T-helper 17 cell (primary cell): ENCODE measurements at places on chromosomes 1 and 21. TPM values are rescaled to one million over a fixed set of nuclear protein-coding genes. Genes with fewer than 3 reads are reported as not detected.

TRABD2B gene
- total RNA-seq = not detected

DNA sequence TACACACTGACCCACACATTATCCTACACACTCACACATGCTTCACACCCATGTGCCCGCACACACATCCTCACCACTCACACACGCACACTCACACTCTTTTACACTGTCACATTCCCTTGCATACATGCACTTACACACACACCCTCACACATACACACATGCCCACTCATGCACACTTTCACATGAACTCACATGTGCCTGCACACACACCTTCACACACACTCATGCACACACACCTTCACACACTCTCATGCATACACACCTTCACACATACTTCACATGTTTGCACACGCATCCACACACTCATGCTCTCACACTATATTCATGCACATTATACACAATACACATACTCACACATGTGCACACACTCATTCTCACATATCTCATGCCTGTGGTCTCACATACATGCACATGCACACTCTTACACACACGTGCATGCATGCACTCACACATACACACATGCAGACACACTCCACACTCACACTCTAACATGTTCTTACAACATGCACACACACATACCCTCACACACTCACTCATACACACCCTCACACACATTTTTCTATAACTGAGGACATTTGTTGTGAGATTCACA is 42.3 kb downstream of the RXRG start:
- H3K36me3 ChIP-seq = peaks cover 4% of the 10 kb centered on the region
- no peak overlapping the region for H3K27ac ChIP-seq
- DNase-seq = no peak
- H3K27me3 ChIP-seq = peaks cover 58% of the 10 kb centered on the region
- H3K4me1 ChIP-seq = peaks cover 18% of the 10 kb centered on the region

DNA sequence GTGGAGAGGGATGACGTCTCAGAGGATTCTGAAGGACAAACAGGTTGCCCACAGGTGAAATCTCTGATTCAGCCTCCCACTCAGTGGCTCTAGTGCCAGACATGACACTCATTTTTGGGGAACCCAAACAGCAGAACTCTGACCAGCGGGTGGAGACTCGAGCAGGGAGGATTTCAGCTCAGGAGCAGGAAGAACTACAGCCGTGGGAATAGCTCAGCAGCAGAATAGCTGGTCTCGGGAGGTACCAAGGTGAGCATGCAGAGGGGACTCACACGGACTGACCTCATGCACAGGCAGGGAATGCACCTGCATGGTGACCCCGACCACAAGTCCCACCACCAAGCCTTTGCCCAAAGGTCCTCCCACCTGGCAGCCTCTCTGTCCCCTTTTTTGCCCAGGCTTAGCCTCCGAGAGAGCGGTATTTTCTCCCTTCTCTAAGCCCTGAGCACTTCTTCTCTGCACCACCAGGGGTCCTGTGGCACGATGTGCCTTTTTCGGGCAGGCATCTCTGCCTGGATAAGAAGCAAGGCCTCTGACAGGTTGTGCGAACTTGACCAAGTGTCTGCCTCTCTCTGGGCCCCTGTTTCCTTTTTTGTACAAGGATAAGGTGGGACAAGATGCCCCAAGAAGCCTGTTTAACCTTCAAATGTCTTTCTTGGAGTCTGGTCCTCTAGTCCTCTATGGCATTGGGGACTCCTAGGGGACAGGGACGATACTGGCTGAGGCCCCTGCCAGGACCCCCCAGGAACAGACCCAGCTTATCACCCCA is 8.8 kb upstream of the FGR start:
- H3K4me1 ChIP-seq = peaks cover 20% of the 10 kb centered on the region
- H3K27ac ChIP-seq = peak overlapping the region; percentile 16
- peak; percentile 49 for DNase-seq
- H3K27me3 ChIP-seq = no peaks in the 10 kb centered on the region

DNA sequence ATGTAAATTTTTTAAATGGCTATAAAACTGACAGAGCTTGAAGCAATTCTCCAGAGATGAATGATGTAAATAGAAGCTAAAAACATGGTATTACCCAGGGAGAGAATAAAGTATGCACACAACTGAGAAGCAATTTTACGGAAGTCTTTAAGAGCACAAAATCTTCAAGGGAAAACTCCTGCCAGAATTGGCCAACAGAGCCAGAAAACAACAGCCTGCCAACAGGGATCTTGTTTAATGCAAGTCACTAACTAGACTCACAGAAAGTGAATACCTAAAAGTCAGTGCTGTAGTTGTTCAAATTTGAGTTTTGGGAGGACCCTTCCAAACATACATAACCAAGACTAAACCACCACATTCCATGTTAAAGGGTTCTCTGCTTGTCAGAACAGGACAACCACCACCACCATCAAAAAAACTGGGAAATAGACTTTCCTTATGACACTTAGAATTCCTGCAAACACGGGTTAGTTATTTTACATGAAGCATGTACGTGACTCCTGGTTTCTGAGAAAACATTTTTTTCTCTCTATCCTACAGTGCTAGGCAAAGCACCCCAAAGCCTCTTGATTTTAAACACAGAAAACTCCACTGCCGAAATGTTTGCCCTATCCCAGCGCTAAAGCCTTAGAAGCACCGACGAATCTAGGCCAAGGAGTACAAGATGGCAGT is 1.6 kb downstream of the EPS15 start:
- no peaks in the 10 kb centered on the region for H3K27me3 ChIP-seq
- peaks cover 43% of the 10 kb centered on the region for H3K4me1 ChIP-seq
- peak overlapping the region; percentile 98 for H3K27ac ChIP-seq
- peak overlapping the region; percentile 96 for H3K4me3 ChIP-seq
- H3K36me3 ChIP-seq = peaks cover 6% of the 10 kb centered on the region
- DNase-seq = no peak

GRCh38 chr1:37073854-37074379 is 39.6 kb upstream of the GRIK3 start:
- no peak overlapping the region for H3K27ac ChIP-seq
- peaks cover 59% of the 10 kb centered on the region for H3K27me3 ChIP-seq
- no peaks in the 10 kb centered on the region for H3K4me1 ChIP-seq
- no peak for DNase-seq

FCRL2 gene
- 3.9 TPM for total RNA-seq

TMEM200B gene
- not detected for total RNA-seq

GRCh38 chr1:223711747-223712193 is 569 bp upstream of the CAPN2 start:
- peak overlapping the region; percentile 73 for H3K4me3 ChIP-seq
- peaks cover 57% of the 10 kb centered on the region for H3K4me1 ChIP-seq
- no peak for DNase-seq
- peaks cover 13% of the 10 kb centered on the region for H3K36me3 ChIP-seq

DNA sequence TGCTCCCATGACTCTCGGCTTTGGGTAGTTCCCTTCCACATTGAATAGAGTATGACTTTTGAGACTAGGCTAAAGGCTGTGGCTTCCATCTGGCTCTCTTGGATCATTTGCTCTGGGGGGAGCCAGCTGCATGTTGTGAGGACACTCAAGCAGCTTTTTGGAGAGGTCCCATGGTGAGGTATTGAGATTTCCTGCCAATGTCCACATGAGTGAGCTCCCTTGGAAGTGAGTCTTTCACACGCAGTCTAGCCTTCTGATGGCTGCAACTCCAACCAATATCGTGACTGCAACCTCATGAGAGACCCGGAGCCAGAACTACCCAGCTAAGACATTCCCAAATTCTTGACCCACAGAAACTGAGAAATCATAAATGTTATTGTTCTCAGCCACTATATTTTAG is 127.7 kb upstream of the KAZN start:
- H3K36me3 ChIP-seq = no peaks in the 10 kb centered on the region
- no peaks in the 10 kb centered on the region for H3K27me3 ChIP-seq
- no peak overlapping the region for H3K4me3 ChIP-seq

- H3K27ac ChIP-seq = peak within 1 kb of the TSS; percentile 12
- H3K36me3 ChIP-seq = peaks cover 3% of the 10 kb centered on the region
- H3K4me3 ChIP-seq = peak within 1 kb of the TSS; percentile 93
- H3K4me1 ChIP-seq = peaks cover 12% of the 10 kb centered on the region
- no peak for DNase-seq
Measured at GRCh38 chr1:196608390-196609369, at the start of gene KCNT2. KCNT2 (minus strand) TSS chr1:196608440; CDS start chr1:196608309, 131 bp downstream.

UBXN10 gene
- 1.0 TPM for total RNA-seq

- H3K27me3 ChIP-seq = no peaks in the 10 kb centered on the region
- H3K4me3 ChIP-seq = no peak overlapping the region
- H3K36me3 ChIP-seq = no peaks in the 10 kb centered on the region
- no peak for DNase-seq
- H3K4me1 ChIP-seq = no peaks in the 10 kb centered on the region
Measured at GRCh38 chr21:21046063-21046462, 47.9 kb downstream of the NCAM2 start.

HFM1 gene
- total RNA-seq = not detected

- no peak overlapping the region for H3K4me3 ChIP-seq
- peak overlapping the region; percentile 97 for H3K27ac ChIP-seq
- peaks cover 58% of the 10 kb centered on the region for H3K4me1 ChIP-seq
- no peaks in the 10 kb centered on the region for H3K27me3 ChIP-seq
Measured at GRCh38 chr1:161162806-161163205, 3.4 kb upstream of the PPOX start.

DNA sequence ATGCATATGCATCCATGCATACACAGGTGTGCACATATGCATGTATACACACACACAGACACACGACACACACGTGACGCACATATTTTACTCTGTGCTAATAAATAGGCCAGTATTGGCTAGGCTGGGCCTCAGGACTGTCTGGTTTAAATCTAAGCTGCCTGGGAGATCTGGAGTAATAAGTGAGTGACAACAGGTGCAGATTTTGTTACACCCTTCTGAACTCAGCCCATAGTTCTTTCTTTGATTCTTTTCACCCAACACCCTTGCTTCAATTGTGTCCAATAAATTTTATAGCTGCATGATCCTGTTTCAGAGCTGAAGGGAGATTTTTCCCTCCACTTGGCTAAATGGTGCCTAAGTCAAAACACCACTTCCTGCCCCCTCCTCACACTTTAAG is 132.8 kb downstream of the FGGY start:
- H3K36me3 ChIP-seq = no peaks in the 10 kb centered on the region
- H3K4me3 ChIP-seq = no peak overlapping the region
- no peak overlapping the region for H3K27ac ChIP-seq
- H3K4me1 ChIP-seq = no peaks in the 10 kb centered on the region
- H3K27me3 ChIP-seq = no peaks in the 10 kb centered on the region

- H3K4me1 ChIP-seq = peaks cover 26% of the 10 kb centered on the region
- no peaks in the 10 kb centered on the region for H3K27me3 ChIP-seq
- no peaks in the 10 kb centered on the region for H3K36me3 ChIP-seq
- no peak for DNase-seq
Measured at GRCh38 chr1:155250246-155250632, 5.0 kb downstream of the ENTREP3 start.

DNA sequence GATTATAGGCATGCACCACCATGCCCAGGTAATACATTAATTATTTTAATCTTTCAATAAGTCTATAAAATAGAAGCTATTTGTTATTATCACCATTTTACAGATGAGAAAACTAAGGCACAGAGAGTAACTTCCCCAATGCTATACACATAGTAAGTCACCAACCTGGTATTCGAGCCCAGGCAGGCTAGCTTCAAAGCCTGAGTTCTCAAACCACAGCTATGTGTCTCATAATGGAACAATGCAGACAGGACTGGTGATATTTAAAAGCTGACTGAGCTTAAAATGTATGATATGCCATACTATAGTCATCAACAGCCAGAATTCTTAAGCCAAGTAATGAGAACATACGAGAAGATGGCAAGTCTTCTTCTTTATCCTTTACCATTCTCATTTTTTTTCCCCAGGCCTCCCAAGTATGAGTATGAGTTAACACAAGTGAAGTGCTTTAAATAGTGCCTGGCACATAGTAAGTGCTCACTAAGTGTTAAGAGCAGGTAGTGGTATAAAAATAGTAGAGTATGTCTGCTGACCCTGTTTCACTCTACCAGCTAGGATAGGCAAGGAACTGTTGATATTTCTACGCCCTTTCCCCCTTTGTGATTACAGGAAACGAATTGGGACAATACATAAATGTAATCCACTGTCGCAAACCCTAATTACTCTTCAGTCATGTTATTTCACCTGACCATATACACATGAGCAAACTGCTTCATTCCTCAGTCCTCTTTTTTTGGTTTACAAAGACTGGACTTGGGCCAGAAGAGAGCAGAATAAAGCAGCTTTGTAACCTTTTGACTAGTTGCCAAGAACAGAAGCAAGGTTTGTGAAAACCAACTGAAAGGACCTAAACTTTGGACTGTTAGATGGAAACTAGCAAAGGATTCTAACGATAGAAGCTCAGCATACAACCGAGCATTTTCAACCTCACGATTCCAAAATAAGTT is 9.5 kb downstream of the EYA3 start:
- no peak overlapping the region for H3K4me3 ChIP-seq
- no peak overlapping the region for H3K27ac ChIP-seq
- H3K36me3 ChIP-seq = no peaks in the 10 kb centered on the region
- H3K27me3 ChIP-seq = no peaks in the 10 kb centered on the region

GRCh38 chr1:33258788-33259274 is 2.5 kb downstream of the ZNF362 start:
- peak overlapping the region; percentile 98 for H3K4me3 ChIP-seq
- DNase-seq = no peak
- H3K36me3 ChIP-seq = peaks cover 3% of the 10 kb centered on the region
- peaks cover 28% of the 10 kb centered on the region for H3K4me1 ChIP-seq
- H3K27me3 ChIP-seq = no peaks in the 10 kb centered on the region
- no peak overlapping the region for H3K27ac ChIP-seq

DNA sequence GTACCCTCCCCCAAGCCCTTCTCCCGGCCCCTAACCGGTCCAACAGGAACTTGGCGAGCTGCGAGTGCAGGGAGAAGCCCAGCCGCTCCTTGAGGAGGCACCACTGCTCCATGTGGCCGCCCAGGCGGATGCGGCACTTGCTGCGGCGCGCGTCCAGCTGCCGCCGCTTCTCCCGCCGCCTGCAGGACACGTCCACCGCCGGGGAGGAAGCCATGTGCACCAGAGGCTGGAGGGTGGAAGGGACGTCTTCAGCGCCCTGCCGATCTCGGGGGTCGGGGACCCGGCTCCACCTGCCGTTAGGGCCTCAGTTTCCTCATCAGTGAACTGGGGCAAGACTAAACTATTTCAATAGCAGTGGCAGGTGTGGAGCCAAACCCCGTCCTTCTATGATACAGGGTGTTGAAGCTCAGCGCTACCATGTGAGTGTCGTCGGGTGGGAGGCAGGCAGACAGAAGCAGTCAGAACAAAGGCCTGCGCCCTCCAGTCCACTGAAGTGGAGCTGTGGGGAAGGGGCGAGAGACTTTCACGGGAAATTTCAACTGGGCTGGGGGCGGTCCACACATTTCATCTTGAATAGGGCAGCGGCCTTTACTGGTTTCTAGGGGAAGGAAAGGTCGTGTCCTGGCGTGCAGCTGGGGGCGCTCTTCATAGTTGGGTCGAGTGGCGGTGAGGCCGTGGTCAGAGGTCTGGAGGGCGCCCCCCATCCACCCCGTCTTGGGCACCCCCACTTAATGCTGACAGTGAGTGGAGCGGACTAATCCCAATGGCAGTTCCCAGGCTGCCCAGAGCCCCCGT is 592 bp downstream of the ZNF692 start:
- H3K36me3 ChIP-seq = peaks cover 3% of the 10 kb centered on the region
- H3K4me3 ChIP-seq = peak overlapping the region; percentile 90
- peaks cover 52% of the 10 kb centered on the region for H3K4me1 ChIP-seq
- peak overlapping the region; percentile 88 for H3K27ac ChIP-seq

SLC5A3 gene
- 7.7 TPM for total RNA-seq
